ENCODE measurements at places on chromosomes 5 and 9.
A peak's percentile ranks its signal among the peaks of the same experiment; 100 is the strongest.

- peak; percentile 41 for DNase-seq
Observed at GRCh38 chr5:68033961-68034571, 181.5 kb upstream of the PIK3R1 start.

GRCh38 chr9:79431019-79431679, 140.6 kb upstream of the TLE4 start:
- peak; percentile 21 for DNase-seq

DNA sequence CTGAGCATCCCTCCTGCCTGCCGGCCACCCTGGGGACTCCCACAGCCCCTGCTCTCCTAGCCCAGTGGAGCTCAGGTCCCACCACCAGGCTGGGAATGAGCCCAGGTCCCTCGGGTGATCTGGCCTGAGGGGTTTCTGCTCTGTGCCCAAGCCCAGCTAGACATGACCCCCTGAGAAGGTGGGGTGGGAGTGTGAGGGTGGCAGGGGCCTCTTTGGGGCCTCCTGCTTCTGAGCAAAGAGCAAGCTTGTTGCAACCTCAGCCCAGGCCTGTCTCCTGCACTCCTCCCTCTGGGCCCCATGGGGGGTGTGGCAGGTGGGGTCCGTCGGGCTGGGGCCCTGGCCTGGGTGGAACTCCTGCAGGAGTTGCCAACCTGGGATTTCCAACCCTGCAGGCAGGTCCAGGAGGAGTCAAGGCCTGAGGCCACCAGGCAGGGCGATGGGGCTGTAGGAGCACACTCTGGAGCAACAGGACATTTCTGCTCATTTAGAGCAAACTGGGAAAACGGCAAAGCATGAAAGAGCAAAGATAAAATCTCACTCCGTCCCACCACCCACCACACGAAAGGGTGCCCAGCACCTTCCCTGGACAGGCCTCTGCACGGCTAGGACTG, 11.4 kb upstream of the NRARP start:
- DNase-seq, result no peak

GRCh38 chr5:56056875-56057274, 62.1 kb upstream of the IL6ST start:
- no peak for DNase-seq

DNA sequence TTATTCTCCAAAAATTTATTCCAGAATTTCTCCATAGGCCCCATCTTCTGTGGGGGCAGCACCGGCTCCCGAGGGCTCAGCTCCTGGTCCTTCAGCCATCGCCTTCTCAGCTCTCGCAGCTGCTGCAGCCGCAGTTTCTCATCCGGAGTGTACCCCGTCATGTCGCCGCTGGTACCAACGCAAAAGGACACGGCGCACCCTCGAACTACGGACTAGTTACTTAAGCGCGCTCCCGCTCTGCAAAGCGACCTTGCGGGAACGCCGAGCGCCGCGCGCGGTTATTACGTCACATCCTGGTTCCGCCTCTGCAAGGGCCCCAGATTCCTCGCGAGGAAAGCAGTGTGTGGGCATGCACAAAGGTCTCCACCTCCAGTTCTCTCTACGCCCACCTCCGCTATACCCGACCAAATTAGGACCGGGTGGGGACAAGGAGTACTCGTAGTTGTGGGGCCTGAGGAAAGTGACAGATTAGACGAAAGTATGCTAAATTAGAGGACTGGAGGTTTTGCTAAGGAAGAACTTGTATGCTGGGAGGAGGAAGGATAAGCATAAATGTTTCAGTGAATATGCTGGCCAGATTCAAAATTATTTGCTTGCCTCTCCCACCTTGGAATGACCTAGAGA, at the start of gene NDUFB6:
Gene NDUFB6, minus strand, starts transcription at position 260 of the 624 bp plus-strand sequence. Its CDS starts 99 bp downstream, at position 161.
- DNase-seq, result peak; percentile 98

DNA sequence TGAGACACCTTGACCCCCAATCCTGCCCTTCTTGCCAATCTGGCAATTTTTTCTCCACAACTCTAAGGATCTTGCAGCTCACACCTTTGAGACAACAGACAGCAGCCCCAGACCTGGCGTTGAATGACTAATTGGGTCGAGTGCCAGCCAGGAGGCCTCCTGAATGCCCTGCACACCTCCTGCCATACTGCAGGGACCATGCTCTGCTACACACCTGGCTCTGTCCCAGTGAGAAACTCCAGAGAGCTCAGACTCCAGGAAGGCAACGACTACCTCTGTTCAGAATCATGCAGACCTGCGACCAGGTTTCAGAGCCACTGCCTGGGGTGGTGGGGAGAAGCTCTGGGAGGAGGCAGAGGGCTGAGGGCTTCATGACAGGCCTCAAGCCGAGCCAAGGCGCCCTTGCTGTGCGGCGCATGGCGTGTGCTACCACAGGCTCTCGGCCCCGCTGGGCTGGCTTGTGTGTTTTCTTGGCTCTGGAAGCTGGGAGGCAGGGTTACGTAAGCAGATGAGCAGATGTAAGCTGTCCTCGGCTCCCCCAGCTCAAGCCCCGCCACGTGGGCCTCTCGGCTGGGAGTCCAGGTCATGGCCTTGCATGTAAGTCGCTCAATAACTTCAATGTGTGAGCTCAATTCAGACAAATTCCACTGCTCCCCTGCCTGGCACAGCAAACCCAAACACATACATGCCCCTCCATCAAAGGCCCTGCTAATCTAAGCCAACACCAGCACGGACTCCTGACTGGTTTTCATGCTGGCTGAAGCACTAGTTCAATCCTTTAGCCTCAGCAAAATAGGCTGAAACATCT, 27.5 kb downstream of the B4GALT1 start:
- peak; percentile 88 for DNase-seq

DNA sequence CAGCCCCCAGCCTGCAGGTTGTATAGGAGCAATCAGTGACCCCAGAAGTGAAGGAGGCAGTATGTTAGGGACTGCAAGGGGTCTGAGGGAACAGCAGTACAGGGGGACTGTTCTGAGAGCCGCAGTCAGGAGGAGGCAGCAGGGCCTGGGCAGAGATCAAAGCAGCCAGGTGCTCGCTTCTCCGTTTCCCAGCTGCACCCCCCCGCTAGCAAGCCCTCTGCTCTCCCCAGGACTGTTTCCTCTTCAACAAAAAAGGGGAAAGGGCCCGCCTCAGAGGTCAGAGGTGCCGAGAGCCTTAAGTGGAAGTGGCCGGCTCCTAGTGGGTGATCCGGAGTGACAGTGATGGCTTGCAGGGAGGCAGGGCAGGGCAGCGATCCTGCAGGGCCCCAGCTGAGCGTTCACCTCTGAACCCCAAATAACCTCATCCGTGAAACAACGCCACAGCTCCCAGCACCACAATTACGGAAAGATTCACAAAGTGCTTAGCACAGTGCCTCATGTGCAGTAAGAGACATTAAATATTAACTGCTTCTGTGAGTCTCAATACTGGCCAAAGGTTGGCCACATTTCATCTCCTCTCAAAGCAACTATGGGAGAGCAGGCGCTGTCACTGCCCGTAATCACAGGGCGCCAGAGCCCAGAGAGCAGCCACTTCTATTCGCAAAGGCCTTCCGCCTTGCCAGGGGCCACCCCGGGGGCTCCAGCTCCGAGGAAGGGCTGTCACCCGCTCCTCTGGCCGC, 8.0 kb downstream of the CLPTM1L start:
- DNase-seq, result no peak

DNA sequence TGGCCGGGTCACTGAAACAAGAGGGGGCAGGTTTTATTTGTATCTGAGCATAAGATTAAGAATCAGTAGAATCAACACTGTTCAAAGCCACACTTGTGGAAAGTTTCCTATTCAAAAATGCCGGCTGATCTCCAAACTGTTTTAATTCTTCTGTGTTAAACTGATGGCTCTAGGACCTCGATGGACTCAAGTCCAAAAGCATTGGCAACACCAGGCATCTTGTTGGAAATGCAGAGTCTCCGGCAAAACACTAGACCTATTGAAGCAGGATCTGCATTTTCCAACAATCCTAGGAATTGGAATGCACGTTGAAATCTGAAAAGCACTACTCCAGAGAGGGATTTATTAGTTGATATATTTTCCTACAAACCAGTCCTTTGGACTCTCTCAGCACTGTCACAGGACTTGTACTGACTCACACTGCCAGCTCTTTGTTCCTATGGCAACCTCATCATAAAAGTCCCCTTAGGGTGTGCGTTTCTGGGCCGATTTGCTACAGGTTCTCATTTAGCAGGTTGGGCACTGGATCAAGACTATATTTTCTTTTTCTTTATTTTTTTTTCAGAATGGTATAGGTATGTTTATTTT, 48.1 kb upstream of the PCA3 start:
- peak; percentile 54 for DNase-seq

DNA sequence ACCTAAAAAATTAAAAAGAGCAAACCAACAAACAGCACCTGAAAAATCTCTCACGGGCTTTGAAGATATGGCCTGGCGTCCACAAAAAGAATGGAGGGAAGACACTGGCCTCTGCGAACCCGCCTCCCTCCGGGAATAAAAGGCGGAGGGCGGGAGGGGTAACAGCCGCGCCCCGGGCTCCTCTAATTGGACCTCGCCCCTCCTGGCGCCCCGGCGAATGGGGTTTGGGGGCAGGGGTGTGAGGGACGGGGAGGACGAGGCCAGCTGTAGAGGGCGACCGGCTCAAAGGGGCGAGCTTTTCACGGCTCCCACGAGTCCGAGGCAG, 753 bp downstream of the FANCC start:
- peak; percentile 78 for DNase-seq

GRCh38 chr9:136748666-136749611, 614 bp upstream of the LCN6 start:
- DNase-seq, result no peak

GRCh38 chr9:115551396-115551795, 433.4 kb upstream of the TNC start:
- DNase-seq, result peak; percentile 68

- DNase-seq, result peak; percentile 73
Observed at GRCh38 chr9:110994771-110995241, 43.5 kb downstream of the LPAR1 start.

DNA sequence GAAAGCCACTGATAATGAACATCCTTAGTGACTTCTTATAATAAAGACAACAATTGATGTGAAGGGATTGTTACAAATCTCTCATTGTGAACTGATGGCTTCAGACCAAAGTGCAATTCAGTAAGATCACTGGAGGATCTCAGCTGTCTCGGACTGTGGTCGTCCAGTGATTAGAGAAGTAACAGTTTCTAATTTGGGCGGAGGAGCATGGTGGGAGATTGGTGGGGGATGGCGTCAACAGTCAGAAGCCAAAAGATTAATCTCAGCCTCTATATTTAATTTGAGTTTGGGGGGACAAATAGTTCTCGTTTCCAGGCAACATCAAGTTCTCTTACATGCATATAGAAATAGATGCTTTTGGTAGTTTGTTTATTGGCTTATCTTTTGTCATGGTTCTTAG, 11.4 kb downstream of the GZMK start:
- no peak for DNase-seq

- no peak for DNase-seq
Observed at GRCh38 chr5:96942078-96942477, 6.2 kb downstream of the LNPEP start.

DNA sequence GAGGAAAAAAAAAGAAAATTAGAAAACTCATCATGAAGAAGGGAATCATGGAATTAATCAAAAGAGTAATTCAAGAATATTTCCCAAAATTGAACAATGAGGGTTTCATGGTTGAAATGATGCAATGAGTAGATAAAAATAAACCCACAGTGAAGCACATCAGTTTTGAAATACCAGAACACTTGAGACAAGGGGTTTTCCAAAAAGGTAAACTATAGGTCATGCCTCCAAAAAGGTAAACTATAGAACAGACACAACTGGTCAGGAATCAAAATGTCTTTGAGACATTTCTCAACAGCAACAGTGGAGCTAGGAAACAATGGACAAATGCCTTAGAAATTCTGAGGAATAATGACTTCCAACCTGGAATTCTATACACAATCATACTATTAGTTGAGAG, 60.2 kb upstream of the PCSK5 start:
- DNase-seq, result no peak

Measured in GM23248 (cell line).